ENCODE measurements at places on chromosomes 5 and 9. TPM values are rescaled to one million over a fixed set of nuclear protein-coding genes. Genes with fewer than 3 reads are reported as not detected.

TAS2R1 gene
- total RNA-seq, result 1.3 TPM

TMEM8B gene
- total RNA-seq, result 24.5 TPM

DNA sequence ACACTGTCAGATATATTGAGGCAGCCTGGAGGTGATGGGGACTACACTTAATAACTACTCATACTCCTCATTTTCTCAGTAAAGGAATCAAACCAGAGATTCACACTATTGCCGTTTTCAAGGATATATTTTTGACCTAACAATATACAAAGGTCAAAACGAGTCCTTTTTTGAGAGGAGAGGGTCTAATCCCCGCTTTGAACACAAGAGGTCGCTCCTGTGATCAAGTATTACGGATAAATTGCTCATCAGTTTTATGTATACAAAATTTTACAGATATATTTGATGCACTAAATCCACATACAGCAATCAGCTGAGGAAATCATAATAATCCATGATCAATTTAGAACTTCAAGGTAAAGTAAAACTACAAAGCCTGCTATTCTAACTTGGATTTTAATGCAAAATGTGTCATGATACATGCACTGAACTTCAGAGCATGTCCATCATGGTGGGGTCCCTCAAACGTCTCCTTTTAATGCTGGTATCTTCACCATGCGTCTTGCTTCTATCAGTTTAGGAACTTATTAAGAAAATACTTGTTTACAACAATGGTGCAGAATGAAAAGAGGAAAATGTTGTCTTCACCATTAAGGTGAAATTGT is 2.5 kb upstream of the ISL1 start:
- H3K4me1 ChIP-seq, result peaks cover 14% of the 10 kb centered on the region
- peak; percentile 60 for DNase-seq
- no peaks in the 10 kb centered on the region for H3K36me3 ChIP-seq
- H3K4me3 ChIP-seq, result no peak overlapping the region
- no peaks in the 10 kb centered on the region for H3K27me3 ChIP-seq
- no peak overlapping the region for H3K27ac ChIP-seq

DNA sequence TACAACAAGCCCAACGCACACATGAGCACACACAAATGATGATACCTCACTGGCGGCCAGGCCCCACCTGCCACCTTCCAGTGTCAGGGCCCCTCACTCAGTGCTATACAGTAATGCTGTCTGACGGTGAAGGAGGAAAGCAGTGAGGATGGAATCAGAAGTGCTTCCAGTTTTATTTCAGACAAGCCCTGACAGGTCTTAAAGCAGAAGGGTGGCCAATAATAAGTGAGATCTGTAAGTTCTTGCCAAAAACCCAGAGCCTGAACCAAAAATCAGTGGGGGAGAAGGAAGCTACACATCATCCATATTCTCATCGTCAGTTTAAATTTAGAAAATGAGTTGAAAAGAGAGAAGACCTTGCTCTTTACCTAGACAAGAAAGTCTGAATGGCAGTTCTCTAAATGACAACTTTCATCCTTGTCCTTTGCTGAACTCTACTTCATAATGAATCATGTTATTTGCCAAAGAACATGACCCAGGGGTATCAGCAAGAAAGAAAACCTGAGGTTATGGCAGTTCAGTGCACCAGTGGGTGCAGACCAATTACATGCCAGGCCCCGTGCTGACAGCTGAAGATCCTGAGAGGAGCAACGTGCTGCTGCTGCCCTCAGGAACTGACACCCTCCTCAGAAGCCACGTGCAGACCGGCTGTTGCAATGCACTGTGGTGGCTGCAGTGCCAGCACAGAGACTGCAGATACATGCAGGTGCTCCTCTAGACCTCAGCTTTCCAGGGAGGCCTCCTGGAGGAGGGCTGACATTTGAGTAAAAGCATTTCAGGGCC is 118.7 kb downstream of the DROSHA start:
- H3K4me3 ChIP-seq, result no peak overlapping the region
- H3K27me3 ChIP-seq, result no peaks in the 10 kb centered on the region
- no peak overlapping the region for H3K27ac ChIP-seq
- DNase-seq, result no peak

MTRR gene
- total RNA-seq, result 82.6 TPM

GRCh38 chr9:87089506-87089905 is 142.2 kb upstream of the GAS1 start:
- H3K27ac ChIP-seq, result no peak overlapping the region
- H3K27me3 ChIP-seq, result no peaks in the 10 kb centered on the region
- H3K36me3 ChIP-seq, result no peaks in the 10 kb centered on the region
- H3K4me1 ChIP-seq, result no peaks in the 10 kb centered on the region
- H3K4me3 ChIP-seq, result no peak overlapping the region
- DNase-seq, result no peak

GRCh38 chr5:53464722-53465121 is 15.7 kb upstream of the FST start:
- no peaks in the 10 kb centered on the region for H3K36me3 ChIP-seq
- H3K4me1 ChIP-seq, result no peaks in the 10 kb centered on the region
- DNase-seq, result no peak
- no peak overlapping the region for H3K27ac ChIP-seq
- H3K4me3 ChIP-seq, result no peak overlapping the region

SPINK1 gene
- total RNA-seq, result not detected

IFNA2 gene
- total RNA-seq, result 1.2 TPM

- peak within 1 kb of the TSS; percentile 56 for H3K4me3 ChIP-seq
- H3K36me3 ChIP-seq, result no peaks in the 10 kb centered on the region
- H3K27me3 ChIP-seq, result no peaks in the 10 kb centered on the region
- H3K27ac ChIP-seq, result no peak within 1 kb of the TSS
These were observed at the start of gene IGFBPL1 for GRCh38 chr9:38423973-38424843. TSS of gene IGFBPL1 (minus strand) at chr9:38424454. CDS start at chr9:38424424, 30 bp downstream.

GRCh38 chr9:136220017-136220729 is 15.2 kb upstream of the LHX3 start:
- no peaks in the 10 kb centered on the region for H3K4me1 ChIP-seq
- DNase-seq, result no peak
- no peaks in the 10 kb centered on the region for H3K36me3 ChIP-seq
- H3K4me3 ChIP-seq, result no peak overlapping the region
- H3K27me3 ChIP-seq, result no peaks in the 10 kb centered on the region

PFN3 gene
- 27.5 TPM for total RNA-seq

FREM1 gene
- total RNA-seq, result 5.7 TPM

- no peak overlapping the region for H3K4me3 ChIP-seq
- no peaks in the 10 kb centered on the region for H3K4me1 ChIP-seq
- no peak for DNase-seq
- H3K27ac ChIP-seq, result no peak overlapping the region
- H3K27me3 ChIP-seq, result no peaks in the 10 kb centered on the region
These were observed 314.0 kb downstream of the ARHGEF28 start for GRCh38 chr5:73940026-73940425.

- peak; percentile 70 for DNase-seq
- no peaks in the 10 kb centered on the region for H3K27me3 ChIP-seq
These were observed 77.4 kb upstream of the DMRT1 start for GRCh38 chr9:764105-764524.

GRCh38 chr5:38509185-38509584 is 47.3 kb downstream of the LIFR start:
- DNase-seq, result no peak
- no peak overlapping the region for H3K27ac ChIP-seq
- H3K27me3 ChIP-seq, result no peaks in the 10 kb centered on the region
- no peaks in the 10 kb centered on the region for H3K4me1 ChIP-seq
- H3K4me3 ChIP-seq, result no peak overlapping the region

DNA sequence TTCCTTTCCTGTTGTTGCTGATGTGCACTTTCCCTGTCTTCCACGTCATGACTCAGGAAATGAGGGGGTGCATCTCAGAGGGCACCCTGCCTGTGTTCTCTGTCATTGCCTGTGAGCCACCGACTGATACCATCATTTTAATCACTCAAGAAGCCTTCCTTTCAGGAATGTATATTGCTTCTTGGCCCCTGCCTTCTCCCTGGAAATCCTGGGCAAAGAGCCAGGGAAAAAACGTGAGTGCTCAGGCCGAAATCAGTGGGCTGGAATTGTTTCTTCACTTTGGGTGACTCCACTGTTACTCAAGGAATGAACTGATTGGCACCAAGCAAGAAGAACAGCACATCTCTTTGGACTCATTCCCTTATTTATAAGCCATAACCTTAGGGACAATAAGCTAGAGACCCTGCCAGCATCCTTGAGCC is 126.1 kb downstream of the SNX18 start:
- DNase-seq, result no peak
- peaks cover 26% of the 10 kb centered on the region for H3K4me1 ChIP-seq
- no peaks in the 10 kb centered on the region for H3K27me3 ChIP-seq
- H3K4me3 ChIP-seq, result no peak overlapping the region

DNA sequence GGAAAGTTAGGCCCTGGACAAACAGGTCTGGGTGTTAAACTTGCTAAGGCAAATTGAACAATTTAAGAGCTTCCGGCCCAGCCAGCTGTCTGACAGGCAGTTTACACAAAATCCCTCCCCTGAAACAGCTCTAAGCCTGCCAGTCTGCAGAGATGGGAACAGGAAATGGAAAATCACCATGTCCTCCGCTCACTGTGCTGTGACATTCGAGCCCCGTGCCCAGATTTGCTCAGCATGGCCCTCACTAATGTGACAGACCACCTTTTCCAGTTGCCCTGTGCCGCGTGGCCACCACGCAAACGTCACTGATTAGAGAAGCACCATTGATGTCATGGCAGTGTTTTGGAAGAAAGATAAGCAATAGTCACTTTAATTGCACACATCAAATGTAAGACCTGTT is 41.0 kb downstream of the CCNJL start:
- no peaks in the 10 kb centered on the region for H3K27me3 ChIP-seq
- DNase-seq, result no peak
- H3K4me1 ChIP-seq, result peaks cover 25% of the 10 kb centered on the region
- H3K27ac ChIP-seq, result no peak overlapping the region
- no peaks in the 10 kb centered on the region for H3K36me3 ChIP-seq

PCDHA3 gene
- 0.79 TPM for total RNA-seq

- no peak overlapping the region for H3K4me3 ChIP-seq
- H3K4me1 ChIP-seq, result no peaks in the 10 kb centered on the region
- DNase-seq, result no peak
- no peaks in the 10 kb centered on the region for H3K36me3 ChIP-seq
- no peak overlapping the region for H3K27ac ChIP-seq
- H3K27me3 ChIP-seq, result no peaks in the 10 kb centered on the region
These were observed 222.9 kb upstream of the EFNA5 start for GRCh38 chr5:107893642-107894041.

GRCh38 chr5:133088064-133088463 is 36.3 kb downstream of the HSPA4 start:
- no peaks in the 10 kb centered on the region for H3K4me1 ChIP-seq
- H3K4me3 ChIP-seq, result no peak overlapping the region
- DNase-seq, result no peak
- no peaks in the 10 kb centered on the region for H3K27me3 ChIP-seq

DNA sequence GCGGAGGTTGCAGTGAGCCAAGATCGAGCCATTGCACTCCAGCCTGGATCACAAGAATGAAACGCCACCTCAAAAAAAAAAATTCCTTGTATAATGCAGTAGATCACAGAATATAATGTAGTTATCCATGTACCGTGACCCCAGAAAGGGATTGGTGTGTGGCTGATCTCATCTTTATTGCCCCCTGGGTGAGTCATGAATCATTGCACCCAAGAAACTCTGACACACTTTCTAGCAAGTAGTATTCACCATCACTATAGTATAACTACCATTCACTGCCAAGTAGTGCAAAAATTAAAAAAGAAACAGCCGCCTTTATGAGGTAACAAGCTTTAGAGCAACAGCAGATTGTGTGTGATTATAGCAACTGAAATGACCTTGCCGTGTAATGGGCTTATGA is 23.7 kb upstream of the ANKH start:
- H3K36me3 ChIP-seq, result no peaks in the 10 kb centered on the region
- H3K27ac ChIP-seq, result no peak overlapping the region
- H3K4me1 ChIP-seq, result no peaks in the 10 kb centered on the region
- H3K4me3 ChIP-seq, result no peak overlapping the region

DNA sequence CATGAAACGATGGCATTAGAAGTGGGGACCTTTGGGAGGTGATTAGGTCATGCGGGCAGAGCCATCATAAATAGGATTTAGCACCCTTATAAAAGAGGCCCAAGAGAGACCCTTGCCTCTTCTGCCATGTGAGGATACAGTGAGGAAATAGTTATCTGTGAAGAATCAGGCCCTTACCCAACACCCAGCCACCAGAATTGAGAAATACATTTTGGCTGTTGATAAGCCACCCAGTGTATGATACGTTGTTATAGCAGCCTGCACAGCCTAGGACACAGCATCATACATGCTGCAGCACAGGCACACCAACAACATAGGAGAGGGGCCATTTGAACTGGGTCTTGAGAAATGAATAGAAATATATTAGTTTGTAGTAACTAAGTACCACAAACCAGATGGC is 8.0 kb upstream of the MAMDC2 start:
- no peaks in the 10 kb centered on the region for H3K27me3 ChIP-seq
- H3K27ac ChIP-seq, result no peak overlapping the region
- no peak overlapping the region for H3K4me3 ChIP-seq
- no peaks in the 10 kb centered on the region for H3K36me3 ChIP-seq
- no peaks in the 10 kb centered on the region for H3K4me1 ChIP-seq

NKD2 gene
- total RNA-seq, result 42.1 TPM

DNA sequence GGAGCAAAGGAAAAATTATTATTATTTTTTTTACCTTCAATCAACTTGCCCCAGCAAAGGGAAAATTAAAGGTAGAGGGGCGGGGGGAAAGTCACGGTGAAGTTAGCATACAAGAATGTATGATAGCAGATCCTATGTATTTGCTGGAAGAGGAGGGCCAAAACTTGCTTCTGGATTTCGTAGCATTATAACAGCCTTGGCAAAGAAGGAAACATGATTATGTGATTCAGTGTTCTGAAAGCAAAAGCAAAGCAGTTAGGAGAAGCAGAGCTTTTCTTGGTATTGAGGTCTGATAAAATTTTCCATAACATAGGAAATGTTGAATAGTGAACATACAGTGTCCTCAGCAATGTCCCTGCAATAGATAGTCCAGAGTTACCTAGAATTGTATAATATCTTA is 32.4 kb downstream of the MAST4 start:
- no peaks in the 10 kb centered on the region for H3K36me3 ChIP-seq
- H3K4me3 ChIP-seq, result no peak overlapping the region
- no peak overlapping the region for H3K27ac ChIP-seq
- H3K4me1 ChIP-seq, result no peaks in the 10 kb centered on the region

C9orf50 gene
- 3.7 TPM for total RNA-seq

ZNF879 gene
- 22.8 TPM for total RNA-seq

DNA sequence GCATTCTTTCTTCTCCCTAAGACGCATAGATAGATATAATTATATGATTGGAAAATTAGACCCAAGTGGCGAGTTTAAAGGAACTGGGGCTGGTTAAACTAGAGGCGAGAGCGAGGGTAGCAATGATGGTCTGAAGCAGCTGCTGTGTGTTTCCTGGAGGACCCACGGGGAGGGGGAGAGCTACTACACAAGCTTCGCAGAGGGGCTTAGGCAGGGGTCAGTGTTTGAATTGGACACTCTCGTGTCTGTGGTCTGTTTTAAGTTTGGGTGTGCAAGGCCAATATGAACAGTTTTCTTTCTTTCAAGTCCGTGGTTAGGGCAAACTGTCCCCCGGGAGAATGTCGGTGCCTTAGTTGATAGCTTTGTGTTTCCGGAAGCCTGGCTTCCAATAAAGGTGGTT is 43.1 kb downstream of the PDZD2 start:
- no peak overlapping the region for H3K27ac ChIP-seq
- no peak for DNase-seq
- H3K36me3 ChIP-seq, result no peaks in the 10 kb centered on the region
- no peaks in the 10 kb centered on the region for H3K4me1 ChIP-seq
- H3K4me3 ChIP-seq, result no peak overlapping the region

LPAR1 gene
- 19.5 TPM for total RNA-seq

GRCh38 chr9:92359394-92359995 is 33.7 kb downstream of the CENPP start:
- no peak overlapping the region for H3K4me3 ChIP-seq
- no peak overlapping the region for H3K27ac ChIP-seq
- DNase-seq, result no peak
- H3K27me3 ChIP-seq, result no peaks in the 10 kb centered on the region
- H3K36me3 ChIP-seq, result no peaks in the 10 kb centered on the region
- no peaks in the 10 kb centered on the region for H3K4me1 ChIP-seq

All from testis (tissue), 5 donors.